Muscle of leg (tissue), 16 donors: ENCODE measurements at places on chromosomes 16 and 17. TPM values are rescaled to one million over a fixed set of nuclear protein-coding genes. Genes with fewer than 3 reads are reported as not detected.

The NAGS gene
- total RNA-seq = 0.58 TPM

The CLEC18A gene
- total RNA-seq = 0.44 TPM

DNA sequence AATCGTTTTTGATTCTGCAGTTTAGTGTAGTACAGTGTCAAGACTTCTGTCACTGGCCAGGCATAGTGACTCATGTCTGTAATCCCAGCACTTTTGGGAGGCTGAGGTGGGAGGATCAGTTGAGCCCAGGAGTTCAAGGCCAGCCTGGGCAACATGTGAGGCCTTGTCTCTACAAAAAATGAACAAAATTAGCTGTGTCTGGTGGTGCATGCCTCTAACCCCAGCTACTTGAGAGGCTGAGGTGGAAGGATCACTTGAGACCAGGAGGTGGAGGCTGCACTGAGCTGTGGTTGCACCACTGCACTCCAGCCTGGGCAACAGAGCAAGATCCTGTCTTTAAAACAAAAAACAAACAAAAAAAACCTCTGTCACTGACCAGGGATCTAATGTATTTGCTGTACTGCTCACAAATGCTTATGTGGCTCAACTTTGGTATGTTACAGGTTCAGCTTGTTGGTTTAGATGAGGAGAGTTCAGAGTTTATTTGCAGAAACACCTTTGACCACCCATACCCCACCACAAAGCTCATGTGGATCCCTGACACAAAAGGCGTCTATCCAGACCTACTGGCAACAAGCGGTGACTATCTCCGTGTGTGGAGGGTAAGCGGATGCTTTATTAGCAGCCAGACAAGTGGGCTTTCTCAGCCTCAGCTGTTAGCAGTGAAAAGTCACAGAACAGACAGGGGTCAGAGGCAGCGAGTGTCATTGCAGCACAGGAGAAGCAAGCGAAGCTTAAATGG, 22.5 kb upstream of the TACO1 start:
- DNase-seq = no peak

The SYCE1L gene
- total RNA-seq = 13.2 TPM

DNA sequence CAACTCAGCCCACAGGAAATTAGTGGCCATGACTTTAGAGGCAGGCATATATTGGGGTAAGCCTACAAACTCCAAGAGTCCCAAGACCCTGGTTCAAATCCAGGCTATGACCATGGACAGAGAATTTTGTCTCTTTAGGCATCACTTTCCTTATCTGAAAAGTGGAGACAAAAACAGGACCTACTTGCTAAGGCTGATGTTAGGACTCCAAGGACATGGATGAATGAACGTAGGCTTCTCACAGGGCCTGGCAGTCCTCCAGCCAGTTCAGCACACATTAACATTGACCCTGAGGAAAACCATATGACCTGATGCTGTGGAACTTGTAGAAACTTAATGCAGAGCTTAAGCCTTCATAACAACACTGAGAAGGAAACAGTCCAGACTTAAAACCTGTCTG, 1.4 kb downstream of the FKBP10 start:
- DNase-seq = no peak
